Stimulated activated CD8-positive, alpha-beta memory T cell treated with anti-CD3 and anti-CD28 coated beads, Interleukin-15, amount 100 ng/mL, for 4 hours (primary cell): ENCODE measurements at places on chromosomes 5 and 9.

GRCh38 chr5:71829206-71829605 lies 110.1 kb downstream of the CARTPT start:
- DNase-seq = no peak

GRCh38 chr5:156920861-156921431 lies 42.1 kb downstream of the TIMD4 start:
- no peak for DNase-seq

GRCh38 chr9:38018958-38019602 lies 49.9 kb downstream of the SHB start:
- DNase-seq = no peak

GRCh38 chr5:152400846-152401245 lies 4.2 kb downstream of the NMUR2 start:
- DNase-seq = no peak

DNA sequence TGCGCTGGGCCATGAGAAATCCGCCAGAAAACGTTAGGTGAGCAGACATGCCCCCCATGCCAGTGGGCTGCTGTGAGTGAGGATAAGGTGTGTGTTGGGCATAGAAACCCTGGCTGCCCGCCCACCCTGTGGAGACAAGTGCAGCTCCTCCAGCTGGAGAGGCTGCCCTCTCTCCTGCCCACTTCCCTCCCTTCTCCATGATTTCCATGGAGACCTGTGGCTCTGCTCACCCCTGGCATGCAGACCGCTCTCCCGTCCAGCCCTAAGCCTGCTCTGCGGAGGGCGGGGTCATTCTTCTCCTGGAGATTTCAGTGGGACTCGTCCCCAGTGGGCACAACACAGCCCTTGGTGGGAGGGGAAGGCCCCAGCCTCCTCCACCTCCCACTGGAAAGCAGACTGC lies 133.0 kb upstream of the FAM120A start:
- DNase-seq = no peak

- DNase-seq = no peak
Measured at GRCh38 chr5:6715758-6716628, 2.8 kb downstream of the TENT4A start.

DNA sequence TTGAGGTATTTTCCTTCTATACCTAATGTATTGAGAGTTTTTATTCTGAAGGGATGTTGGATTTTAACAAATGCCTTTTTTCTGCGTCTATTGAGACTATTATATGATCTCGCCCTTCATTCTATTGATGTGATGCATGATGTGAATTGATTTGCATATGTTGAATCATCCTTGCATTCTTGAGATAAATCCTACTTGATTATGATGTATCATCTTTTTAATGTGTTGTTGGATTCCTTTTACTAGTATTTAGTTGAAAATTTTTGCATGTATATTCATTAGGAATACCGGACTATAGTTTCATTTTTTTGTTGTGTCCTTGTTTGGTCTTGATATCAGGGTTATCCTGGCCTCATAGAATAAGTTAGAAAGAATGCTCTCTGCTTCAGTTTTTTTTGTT lies 169.7 kb downstream of the NPR3 start:
- no peak for DNase-seq

DNA sequence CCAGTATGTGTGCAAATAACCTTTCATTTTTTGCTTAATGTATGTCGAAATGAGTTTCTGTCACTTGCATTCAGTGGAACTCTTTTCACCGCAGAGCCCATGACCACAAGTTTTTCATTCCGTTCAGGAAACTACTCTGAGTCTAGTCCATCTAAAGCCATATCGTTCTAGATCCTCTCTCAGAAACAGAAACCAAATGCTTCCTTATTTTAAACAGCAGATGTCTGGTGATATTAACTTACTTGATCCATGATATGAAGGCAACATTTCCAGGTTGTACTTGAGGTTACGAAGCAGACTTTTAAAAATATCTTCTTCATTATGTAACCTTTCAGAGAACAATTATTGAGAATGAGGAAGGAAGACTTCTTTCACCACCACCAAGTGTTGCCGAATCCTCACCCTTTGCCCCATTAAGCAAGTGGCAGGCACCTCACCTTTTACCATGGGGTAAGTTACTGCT lies 72.4 kb upstream of the GNAQ start:
- no peak for DNase-seq

DNA sequence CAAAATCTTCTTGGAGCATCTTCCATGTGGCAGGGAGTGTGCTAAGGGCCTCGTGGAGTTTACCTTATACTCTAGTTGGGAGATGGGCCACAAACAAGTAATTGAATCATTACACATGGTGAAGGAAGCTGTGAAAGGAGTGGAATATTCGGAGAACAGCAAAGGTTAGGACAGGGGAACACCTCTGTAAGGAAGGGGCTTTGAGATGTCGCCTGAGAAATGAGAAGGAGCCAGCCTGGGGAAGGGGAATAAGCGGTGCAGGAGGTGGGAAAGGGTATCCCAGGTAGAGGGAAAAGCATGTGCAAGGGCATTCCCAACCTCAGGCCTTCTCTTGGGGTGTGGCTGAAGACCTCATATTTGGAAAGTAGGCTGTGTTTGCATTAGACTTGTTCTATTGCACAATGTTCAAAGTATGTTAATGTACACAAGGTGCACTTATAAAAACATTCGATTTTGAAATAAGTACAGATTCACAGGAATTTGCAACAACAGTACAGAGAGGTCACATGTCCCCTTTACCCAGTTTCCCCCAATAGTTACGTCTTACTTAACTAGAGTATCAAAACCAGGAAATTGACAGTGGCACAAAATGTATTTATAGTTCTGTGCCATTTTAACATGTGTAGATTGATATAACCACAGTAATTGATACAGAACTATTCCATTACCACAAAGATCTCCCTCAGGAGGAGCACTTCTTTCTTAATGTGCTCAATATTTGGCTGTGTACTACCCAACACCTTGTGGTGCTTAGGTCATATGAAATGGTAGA lies 2.4 kb upstream of the STOM start:
- no peak for DNase-seq

DNA sequence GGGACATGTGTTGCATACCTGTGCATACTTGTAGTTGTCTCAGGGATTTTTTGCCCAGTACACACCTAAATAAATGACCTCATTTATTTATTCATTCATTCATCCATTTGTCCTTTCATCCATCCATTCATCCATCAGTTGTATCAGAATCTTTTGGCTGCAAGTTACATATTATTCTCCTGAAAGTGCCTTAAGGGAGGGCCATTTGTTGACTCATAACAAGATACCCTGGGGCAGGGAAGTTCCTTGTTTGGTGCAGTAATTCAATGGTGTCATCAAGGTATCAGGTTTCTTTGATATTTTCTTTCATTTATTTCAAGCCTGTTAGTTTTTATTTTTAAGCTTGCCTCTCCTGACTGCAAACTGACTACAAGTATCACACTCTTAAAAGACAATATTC lies 597.9 kb upstream of the TLE4 start:
- DNase-seq = no peak

DNA sequence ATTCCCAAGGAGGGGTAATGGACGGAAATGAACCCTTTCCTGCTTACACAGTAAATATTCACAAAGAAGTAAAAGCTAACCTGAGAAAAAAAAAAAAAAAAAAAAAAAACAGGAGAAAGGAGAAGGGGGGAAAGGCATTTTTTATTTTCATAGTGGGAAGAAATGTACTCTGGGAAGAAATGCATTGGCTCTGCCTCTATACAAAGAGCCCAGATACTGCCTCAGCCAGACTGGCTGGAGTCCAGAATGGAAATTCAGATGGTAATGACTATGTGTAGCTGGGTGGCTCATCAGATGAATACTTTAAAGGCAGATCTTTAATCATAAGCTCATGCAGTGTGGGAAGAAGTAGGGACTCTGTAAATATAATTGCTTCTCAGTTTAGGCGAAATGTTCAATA lies 124.9 kb upstream of the ZNF608 start:
- no peak for DNase-seq

DNA sequence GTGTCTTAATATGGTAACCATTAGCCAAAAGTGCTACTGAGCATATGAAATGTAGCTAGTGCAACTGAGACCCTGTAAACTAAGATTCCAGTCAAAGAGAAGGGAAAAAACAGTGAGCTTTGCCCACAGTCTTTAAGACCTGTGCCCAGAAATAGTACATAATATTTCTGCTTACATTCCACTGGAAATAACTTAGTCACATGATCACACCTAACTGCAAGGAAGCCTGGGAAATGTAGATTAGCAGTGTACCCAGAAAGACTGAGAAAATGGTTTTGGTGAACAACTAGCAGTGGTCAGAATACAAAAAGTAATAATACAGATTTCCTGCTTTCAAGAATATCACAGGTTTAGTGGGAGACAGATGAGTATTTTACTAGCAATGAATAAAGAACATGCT lies 2.5 kb upstream of the CPLANE1 start:
- no peak for DNase-seq

GRCh38 chr5:140358738-140359310 lies 1.2 kb upstream of the SLC4A9 start:
- no peak for DNase-seq
